ENCODE measurements at places on chromosomes 6 and 20.

DNA sequence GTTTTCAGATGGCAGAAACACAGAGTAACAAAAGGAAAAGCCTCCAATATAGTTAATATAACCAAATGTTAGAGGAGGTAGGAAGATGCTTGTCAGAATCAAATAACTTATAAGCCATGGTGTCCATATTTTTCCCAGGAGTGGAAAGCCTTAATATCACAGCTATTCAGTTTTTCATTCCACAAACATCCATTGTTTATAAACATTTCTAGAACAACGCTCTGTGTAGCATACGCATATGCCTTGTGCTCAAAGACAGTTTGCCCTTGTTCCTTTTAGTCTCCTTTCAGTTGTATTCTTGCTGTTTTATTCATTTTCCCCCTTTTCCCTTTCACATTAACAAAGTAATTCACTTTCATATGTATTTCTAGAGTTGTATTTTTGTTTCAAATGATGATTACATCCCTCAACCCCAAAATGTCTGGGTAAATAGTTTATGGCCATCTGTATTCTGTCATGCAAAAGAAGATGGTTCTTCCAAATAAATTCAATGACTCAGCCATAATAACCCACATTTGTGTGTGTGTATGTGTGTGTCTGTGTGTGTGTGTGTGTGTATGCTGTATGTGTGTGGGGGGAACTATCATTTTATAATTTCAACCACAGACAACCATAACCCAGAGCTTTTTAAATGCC is 455.7 kb upstream of the SOX4 start:
- DNase-seq, result no peak

- no peak for DNase-seq
These were observed 157.3 kb downstream of the FAM83B start for GRCh38 chr6:55003719-55004430.

GRCh38 chr6:90478789-90479602 is 107.9 kb downstream of the MAP3K7 start:
- DNase-seq, result peak; percentile 88

- DNase-seq, result no peak
These were observed 29.3 kb downstream of the BCAS4 start for GRCh38 chr20:50824137-50824536.

- no peak for DNase-seq
These were observed 50.7 kb upstream of the TFB1M start for GRCh38 chr6:155364844-155365437.

GRCh38 chr6:37110500-37111461 is 59.2 kb upstream of the PIM1 start:
- no peak for DNase-seq

GRCh38 chr6:161393839-161394364 is 120.0 kb upstream of the AGPAT4 start:
- peak; percentile 75 for DNase-seq

All from CD4-positive, alpha-beta T cell treated with Interleukin-10 for 1 hour (primary cell).